T-helper 1 cell (primary cell): ENCODE measurements at places on chromosomes 2 and 18.

DNA sequence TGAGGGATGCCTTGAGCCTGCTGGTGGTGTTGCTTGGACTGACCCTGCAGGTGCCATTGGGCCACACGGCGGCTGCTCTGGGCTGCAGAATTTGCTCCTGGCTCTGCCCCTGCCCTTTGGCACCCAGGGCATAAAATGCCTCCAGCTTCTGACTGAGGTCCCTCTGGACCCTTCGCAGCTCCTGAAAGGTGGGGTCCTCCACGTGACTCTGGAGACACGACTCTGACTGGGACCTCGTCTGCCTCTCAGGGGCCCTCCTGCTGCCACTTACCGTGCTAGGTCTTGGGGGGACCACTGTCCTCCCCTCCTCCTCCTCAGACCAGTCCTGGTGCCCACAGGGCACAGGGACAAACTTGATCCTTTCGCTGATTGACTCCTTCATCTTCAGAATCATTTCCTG, 2.1 kb downstream of the PCARE start:
- no peak for DNase-seq

DNA sequence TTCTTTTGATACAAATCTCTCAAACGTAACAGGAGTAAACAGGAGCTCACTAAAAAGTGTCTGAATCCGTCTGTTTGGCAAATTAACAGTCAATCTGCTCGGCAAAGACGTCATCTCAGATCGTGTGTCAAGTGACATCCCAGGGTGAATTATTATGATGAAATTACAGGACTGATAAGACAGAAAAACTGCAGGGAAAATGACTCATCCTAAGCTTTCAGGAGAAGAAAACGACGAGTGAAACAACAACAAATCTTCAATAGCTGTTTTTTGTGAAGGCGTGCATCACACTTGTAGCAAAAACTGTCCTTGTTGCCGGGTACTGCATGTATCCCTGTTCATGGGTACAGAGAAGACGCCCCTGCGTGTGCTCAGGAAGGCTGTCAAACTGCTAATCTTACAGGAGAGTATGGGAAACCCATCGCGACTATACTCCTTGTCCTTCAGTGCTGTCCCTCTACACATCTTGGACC, 24.9 kb downstream of the EPB41L3 start:
- DNase-seq: no peak

DNA sequence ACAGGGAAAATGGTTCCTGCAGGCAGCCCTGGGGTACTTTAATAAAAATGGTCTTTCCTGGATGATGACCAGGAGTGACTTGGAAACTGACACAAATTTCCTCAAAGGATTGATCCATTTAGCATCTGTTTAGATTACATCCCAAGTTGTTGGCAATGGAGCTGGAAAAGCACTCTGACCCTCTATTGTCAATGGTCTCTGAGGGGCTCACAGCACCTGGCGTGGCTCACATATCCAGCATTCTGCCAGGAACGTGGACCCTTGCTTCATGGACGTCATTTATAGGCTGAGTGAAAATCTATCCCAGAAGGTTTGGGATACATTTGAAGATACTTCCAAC, 43.8 kb downstream of the SERTAD2 start:
- DNase-seq: no peak

GRCh38 chr2:8388781-8389180, 293.1 kb upstream of the ID2 start:
- DNase-seq: no peak

- DNase-seq: no peak
Observed at GRCh38 chr2:69779258-69780001, 37.5 kb downstream of the ANXA4 start.

DNA sequence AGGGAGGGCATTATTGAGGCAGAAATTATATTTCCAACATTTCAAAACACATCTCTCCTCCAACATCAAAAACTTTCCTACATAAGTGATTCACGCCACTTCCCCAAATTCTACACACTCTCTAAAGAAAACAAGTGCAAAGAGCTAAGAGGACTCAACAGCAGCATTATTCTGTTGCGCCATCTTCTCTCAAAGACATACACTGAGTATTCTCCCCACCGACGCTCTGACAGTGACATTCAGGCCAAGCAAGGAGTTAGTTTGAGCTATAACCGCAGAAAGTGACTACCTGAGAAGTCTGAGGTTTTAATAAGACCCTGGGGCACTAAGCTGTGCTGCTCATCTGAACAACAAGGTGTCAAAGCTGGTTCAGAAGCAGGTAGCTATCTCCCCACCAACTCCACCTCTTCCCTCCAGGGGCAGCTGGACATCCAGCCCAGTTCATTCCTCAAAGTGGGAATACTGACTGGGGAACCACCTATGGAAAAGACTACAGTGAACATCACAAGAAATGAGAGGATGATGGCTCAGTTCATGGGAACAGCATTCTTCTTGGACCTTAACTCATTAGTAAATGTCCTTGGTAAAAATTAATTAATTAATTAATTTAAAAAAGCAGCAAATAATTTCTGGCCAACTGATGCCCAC, 309.5 kb upstream of the CCDC68 start:
- no peak for DNase-seq

- DNase-seq: no peak
Observed at GRCh38 chr2:42238644-42239288, 69.6 kb downstream of the EML4 start.

GRCh38 chr2:66456183-66457041, 21.5 kb downstream of the MEIS1 start:
- DNase-seq: no peak

- no peak for DNase-seq
Observed at GRCh38 chr2:38862476-38862875, 13.3 kb downstream of the DHX57 start.

DNA sequence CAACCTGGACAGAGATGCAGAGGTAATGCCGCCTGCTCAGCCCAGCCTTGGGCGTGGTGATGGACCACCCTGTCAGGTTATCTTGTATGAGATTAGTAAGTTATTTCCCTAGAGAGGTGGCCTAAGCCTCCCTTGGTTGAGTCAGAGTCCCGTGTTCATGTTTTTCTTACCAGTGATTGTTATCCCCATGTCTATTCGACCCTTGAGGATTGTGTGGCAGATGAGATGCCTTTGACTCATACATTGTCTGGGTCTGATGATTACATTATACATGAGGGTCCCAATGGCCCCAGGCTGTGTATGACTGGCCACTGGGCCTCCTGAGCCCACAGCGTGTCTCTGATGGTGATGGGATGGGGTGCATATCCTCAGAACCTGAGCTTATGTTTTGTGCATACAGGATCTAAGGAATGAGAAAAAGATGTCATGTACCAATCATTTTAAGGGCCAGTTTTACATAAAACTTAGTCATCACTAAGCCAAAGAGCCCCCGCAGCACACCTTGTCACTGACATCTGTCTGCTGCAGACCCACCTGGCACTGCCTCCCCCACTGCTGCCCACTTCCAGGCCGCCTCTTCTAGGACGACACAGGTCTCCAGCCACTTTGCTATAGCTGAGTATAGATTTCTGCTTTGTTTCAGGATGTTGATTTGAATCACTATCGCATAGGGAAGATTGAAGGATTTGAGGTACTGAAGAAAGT, 7.7 kb downstream of the PPP1R7 start:
- DNase-seq: no peak

DNA sequence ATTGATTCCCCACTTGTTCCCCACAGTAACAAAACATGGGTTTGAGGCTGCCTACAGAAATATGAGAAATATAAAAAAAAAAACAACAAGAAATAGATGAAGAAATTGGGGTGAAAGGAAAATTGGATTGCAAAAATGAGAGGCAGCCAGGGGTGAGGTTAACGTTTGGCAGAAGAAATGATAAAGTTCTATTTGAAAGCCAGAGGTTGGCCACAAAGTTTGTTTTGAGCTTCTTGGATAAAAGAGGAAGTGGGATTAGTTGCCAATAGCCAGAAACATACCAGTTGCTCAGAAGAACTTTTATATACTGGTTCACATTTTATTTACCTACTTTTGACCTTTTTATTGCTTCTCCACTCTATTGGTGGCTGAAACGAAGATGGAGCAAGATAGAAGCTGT, 67.5 kb downstream of the FASTKD2 start:
- DNase-seq: no peak

GRCh38 chr2:231132129-231132528, 7.3 kb upstream of the HTR2B start:
- no peak for DNase-seq

GRCh38 chr2:204069804-204070203, 133.2 kb downstream of the ICOS start:
- no peak for DNase-seq

- no peak for DNase-seq
Observed at GRCh38 chr2:224260372-224261020, 141.4 kb downstream of the FAM124B start.

- no peak for DNase-seq
Observed at GRCh38 chr2:186959486-186959885, 110.5 kb upstream of the ZSWIM2 start.

- DNase-seq: no peak
Observed at GRCh38 chr18:7116001-7116730, 1.4 kb downstream of the LAMA1 start.

DNA sequence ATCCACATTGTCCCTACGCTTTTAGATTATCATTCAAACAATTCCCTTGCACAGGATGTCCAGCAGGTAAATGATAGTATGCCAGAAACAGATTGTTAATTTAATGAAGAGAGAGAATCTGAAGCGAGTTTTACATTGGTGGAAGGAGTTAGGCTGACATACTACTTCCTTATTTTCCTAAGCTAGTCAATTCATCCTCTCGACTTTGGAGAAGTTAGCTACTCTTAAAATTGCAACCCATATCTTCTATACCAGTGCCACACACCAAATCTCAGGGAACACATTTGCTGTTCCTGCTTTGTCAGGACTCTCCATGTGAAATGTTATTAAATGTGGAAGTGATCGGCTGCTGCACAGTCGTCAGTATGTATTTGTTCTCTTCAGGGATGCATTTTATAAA, 249.2 kb downstream of the NAPG start:
- no peak for DNase-seq

DNA sequence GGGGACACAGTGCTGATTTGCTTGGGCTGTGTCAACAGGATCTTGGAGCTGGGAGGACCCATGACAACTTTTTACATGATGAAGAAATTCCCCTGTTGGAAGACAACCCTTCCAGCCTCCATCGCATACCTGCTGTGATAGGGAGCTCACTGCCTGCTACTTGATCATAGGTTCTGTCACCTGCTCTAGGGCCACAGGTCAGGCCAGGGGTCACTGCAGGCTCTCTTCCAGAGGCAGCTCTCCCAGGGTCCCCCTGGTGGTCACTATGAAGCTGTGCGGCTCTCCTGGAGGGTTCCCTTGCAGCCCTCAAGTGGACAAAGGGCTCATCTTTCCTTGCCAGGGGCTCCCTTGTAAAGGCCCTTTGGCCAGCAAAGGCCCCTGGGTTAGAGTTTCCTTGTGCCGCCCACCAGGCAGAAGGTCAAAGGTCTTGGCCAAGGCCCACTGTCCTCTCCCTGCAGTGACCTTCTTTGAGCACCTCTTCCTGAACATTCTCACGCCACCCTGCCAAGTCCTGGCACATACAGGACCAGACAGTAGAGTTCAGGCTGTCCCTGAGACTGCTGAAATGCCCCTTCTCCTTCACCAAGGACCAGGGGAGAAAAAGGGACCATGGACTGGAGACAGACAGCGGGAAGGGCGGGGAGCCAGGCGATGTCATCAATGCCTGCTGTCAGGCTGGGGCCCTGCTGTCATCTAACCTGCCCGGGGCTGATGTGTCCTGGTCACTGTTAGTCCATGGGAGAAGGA, 345.1 kb downstream of the DYSF start:
- no peak for DNase-seq

DNA sequence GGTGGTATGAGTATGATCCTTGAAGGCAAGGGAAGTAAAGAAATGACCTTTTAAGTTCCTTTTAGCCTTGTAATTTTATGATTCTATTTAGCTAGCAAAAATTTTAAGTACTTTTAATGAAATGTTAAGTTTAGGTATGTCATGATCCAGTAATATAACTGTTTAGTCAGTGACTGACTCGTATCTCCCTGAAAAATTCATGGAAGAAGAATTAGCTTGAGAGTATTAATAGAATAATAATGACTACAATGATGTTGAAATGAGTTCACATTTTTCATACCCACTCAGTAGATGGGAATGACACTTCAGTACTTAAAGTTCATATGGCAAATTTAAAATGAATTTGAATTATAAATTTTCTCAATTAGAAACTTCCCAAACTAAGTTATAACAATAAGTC, 14.6 kb downstream of the RAB3GAP1 start:
- no peak for DNase-seq

GRCh38 chr2:123077101-123077500, 948.0 kb upstream of the CNTNAP5 start:
- DNase-seq: no peak

GRCh38 chr2:12965540-12966269, 249.0 kb downstream of the TRIB2 start:
- no peak for DNase-seq

- no peak for DNase-seq
Observed at GRCh38 chr18:911486-911885, 6.8 kb downstream of the ADCYAP1 start.

GRCh38 chr2:26088038-26088643, 54.3 kb downstream of the RAB10 start:
- no peak for DNase-seq

DNA sequence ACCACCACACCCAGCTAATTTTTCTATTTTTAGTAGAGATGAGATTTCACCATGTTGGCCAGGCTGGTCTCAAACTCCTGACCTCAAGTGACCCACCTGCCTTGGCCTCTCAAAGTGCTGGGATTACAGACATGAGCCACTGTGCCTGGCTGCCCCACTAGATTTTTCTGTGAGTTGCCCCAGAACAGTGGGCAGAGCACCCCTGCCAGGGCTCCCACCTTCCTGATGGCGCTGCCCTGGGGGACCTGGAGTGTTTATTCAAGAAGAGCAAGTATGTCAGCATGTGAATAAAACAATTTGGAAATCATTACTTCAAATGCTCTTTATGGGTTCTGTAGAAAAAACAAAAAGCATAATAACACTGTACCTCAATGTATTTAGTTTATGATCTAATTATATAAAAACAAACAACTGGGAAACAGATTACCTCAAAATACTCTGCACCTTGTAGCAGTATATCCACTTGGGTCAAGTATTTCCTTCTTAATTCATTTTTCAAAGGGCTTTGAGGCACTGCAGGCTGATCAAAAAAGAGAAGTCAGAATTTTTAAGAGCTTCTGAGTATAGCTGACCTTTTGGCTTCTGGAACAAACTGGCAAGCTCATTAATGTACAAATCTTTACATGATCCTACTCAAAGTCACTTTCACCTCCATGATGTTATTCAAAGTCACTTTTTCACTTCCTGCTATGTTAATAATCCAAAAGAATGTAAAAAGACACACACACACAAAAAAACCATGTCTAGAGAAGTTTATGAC, 8.9 kb downstream of the HJURP start:
- no peak for DNase-seq

- no peak for DNase-seq
Observed at GRCh38 chr2:6139142-6139541, 447.0 kb downstream of the SOX11 start.
